ENCODE measurements at places on chromosomes 7 and 10.
A peak's percentile ranks its signal among the peaks of the same experiment; 100 is the strongest.

DNA sequence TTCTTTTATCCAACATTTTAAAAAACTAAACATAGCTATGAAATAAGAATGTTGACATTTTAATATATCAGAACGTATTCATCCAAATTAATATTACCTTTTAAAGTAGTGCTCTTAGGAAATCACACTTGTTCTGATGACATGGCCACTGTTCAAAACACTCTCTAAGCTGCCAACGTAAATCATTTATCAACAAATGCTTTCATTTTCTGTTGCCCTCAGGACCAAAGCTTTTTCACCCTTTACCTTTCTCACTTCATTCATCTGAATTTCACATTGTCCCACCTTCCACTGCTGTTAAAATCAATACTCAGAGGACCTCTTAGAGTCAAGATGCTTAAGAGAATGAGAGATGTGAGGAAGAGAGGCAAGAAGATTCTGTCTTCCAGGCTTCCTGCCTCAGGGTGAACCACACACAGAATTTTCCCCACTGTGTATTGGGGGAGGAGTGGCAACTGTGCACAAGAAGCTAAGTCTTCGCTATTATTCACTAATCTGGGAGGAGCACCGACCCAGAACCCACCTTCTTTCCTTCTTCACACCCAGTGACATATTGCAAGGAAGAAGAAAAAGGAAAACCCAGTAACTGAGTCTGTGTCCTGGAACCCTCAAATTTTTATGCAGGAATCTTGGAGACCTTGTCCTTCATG, 21.0 kb downstream of the HIBADH start:
- no peak for DNase-seq

DNA sequence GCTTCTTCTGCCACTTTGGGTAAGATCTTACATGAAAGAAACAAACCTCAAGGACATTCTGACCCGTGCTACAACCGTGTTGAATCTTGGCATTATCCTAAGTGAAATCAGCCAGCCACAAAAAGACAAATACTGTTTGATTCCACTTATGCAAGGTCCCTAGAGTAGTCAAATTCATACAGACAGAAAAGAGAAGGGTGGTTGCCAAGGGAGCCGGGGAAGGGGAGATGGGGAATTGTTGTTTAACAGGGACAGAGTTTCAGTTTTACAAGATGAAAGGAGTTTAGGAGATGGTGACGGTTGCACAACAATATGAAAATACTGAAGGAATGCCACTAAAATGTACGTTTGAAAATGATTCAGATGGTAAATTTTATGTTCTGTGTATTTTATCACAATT, 12.2 kb upstream of the CLEC2L start:
- no peak for DNase-seq

DNA sequence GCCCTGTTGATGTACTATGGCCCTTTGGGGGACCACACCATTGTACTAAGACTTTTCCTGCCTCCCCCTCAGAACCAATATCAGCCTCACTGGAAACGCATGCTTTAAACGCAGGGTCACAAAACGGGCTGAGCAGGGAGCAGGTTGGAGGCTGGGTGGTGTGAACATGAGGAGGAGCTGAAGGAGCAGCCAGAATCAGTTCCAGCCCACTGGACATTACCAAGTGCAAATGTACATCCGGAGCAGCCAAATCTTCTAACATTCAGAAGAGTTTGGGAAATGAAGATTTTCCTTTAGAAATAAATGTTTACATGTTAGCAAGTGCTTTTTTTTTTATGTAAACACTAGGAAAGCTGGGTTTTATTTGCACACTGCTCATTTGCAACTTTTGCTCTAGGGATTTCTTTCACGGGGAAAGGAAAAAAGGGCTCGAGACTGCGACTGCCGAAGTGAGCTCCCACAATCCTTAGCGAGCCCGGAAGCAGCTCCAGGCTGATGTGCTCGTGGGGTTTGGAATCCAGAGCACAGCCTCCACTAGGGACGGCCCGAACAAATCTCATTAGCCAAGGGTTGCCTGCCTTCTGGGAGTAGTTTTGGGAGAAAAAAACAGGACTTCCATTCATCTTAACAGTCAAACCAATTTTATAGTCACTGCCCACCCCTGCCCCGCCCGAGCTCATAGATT, 108.0 kb upstream of the YAE1 start:
- DNase-seq: no peak

DNA sequence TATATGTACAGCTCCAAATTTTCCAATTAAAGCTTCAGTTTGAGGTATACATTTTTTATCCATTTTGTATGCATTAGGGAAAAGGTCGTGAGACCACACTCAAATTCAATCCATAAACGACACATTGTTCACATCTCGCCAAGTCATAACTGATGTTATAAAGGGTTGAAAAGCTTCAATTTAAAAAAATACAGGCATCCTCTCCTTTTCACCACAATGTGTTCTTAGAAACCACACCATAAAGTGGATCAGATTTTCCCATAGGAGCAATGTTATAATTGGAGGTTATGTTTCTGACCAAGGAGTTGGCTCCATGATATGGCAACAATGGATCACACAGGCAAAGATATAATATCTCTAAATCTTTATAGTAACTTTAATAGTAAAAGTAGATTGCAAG, 663.6 kb downstream of the PARD3 start:
- no peak for DNase-seq

- DNase-seq: peak; percentile 15
These were observed 25.9 kb downstream of the VAX1 start for GRCh38 chr10:117112220-117112619.

- no peak for DNase-seq
These were observed 52.1 kb downstream of the PDK4 start for GRCh38 chr7:95544171-95544570.

GRCh38 chr10:71504570-71504969, 107.8 kb downstream of the CDH23 start:
- no peak for DNase-seq

DNA sequence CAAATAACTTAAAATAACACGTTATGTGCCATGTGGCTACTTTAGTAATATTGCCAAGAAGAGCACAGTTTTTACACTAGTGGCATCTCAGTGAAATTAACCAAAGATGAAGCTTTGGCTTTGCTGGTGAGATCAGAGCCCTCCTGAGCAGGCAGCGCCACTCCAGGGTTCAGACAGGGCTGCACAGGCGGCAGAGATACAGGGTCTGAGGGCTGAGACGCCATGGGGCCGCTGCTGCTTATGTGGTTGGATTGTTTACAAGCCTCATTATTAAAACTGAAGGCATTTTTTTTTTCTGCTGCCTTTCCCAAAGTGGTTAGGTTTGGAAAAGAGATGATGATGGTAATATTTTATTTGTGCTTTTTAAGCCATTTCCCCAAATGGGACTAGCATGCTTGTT, 68.8 kb upstream of the DNAJB6 start:
- DNase-seq: no peak

- no peak for DNase-seq
These were observed 81.9 kb upstream of the ZNF800 start for GRCh38 chr7:127474457-127474856.

DNA sequence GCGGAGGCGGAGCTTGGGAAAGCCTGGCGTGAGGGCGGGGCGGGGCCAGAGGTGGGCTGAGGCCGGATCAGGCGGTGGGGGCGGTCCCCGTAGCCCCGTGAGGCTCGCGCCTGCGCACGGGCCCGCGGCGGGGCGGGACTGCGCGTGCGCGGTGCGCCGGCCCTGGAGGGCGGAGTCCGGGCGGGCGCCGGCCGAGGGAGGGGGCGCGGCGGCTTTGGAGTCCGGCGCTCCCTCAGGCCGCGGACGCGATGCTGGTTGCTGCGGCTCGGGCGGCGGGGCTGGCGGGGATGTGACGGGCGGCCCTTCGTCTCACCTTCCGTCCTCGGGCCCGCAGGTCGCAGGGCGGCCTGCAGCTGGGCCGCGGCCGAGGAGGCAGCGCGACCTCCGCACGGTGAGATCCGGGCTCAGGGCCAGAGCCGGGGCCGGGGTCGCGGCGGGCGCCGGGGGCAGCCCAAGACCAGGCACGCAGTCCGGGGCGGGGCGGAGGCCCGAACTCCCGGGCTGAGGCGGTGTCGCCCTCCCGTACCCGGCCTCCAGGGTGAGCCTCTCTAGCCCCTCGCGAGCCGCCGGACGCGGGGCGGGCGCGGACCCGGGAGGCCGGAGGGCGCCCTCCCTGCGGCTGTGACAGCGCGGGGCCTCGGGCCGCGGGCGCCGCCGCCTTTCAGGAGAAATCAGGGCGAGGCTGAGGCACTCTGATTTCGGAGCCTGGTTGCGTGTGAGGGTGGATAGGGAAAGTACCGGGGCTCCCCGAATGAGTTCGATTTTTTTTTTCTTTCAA, at the start of gene CCSER2:
CCSER2 (plus strand) TSS at position 172 of the 778 bp plus-strand sequence. CDS start 42,464 bp downstream, outside the sequence.
- DNase-seq: no peak

DNA sequence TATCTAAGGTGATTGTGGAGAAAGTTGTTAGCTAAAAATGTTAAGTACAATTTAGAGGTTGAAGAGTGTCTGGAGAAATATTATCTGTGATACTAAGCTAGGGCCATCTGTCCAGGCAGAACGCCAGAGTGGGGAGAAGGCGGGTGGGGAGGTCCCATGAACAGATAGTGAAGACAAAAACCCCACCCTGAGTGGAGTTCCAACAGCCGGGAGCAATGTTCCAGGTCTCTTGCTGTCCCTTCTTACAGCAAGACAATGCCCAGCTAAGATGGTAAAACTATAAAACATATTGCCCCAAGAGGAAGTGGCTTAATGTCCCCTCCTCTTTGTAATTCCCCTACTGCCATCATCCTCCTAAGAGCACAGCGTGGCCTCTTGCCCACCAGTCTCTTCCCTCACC, 10.4 kb upstream of the IL15RA start:
- DNase-seq: no peak

- no peak for DNase-seq
These were observed 307.5 kb upstream of the ANKRD30A start for GRCh38 chr10:36817898-36818297.

GRCh38 chr7:80206763-80207162, 72.1 kb downstream of the GNAI1 start:
- no peak for DNase-seq

DNA sequence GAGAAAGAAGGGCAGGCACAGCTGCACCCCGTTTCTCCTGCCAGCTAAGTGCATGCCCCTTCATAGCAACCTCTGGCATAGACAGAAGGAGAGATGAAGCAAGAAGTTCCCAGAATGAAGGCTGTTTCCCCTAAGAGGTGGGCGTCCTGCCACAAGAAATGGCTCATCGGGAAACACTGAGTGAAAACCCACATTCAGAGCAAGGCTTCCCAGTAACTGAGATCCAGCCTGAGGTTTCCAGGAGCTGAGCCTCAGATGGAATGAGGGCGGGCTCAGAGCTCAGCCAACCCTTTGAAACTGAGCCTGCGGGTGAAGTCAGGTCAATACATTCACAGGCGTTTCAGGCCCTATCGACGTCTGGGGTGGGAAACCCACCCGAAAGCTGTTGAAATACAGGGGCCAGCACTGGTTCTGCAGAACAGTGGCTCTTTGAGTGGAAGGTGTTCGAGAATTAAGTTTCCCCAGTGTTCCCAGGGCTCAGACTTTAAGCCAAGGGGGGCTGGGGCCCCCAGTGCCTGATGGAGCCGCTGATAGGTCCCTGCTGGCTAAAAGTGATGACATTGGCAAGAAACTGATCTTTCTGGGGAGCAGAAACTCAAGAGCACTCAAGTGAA, 510.2 kb downstream of the RPS24 start:
- no peak for DNase-seq

- no peak for DNase-seq
These were observed 26.8 kb upstream of the AGR3 start for GRCh38 chr7:16908561-16908960.

- no peak for DNase-seq
These were observed 66.9 kb downstream of the CFAP46 start for GRCh38 chr10:132875435-132875834.

DNA sequence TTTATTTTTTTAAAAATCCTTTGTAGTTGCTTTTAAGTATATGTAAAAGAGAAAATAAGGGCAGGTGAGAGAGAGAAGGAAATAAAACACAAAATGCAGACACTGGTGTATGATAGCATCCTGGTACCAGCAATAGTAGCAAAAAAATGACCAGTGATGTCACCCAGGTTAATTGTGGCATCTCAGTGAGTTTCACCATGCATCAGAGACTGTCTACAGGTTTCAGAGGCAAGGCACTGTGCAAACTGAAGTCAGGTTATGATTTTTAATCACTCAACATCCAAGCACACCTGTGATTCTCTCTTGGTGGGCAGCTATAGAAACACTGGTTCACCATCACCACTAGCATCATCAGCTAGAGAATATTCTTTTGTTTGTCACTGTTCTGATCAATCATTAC, 509.3 kb downstream of the SORCS1 start:
- no peak for DNase-seq

- DNase-seq: no peak
These were observed 19.7 kb upstream of the SIRT1 start for GRCh38 chr10:67864607-67865371.

- peak; percentile 8 for DNase-seq
These were observed 30.2 kb upstream of the CYP26C1 start for GRCh38 chr10:93030409-93030808.

- no peak for DNase-seq
These were observed 169.8 kb downstream of the EGFR start for GRCh38 chr7:55188590-55189138.

GRCh38 chr7:139329119-139329518, 12.0 kb upstream of the FMC1 start:
- DNase-seq: no peak

- DNase-seq: no peak
These were observed 28.0 kb downstream of the CTBP2 start for GRCh38 chr10:125132344-125132743.

DNA sequence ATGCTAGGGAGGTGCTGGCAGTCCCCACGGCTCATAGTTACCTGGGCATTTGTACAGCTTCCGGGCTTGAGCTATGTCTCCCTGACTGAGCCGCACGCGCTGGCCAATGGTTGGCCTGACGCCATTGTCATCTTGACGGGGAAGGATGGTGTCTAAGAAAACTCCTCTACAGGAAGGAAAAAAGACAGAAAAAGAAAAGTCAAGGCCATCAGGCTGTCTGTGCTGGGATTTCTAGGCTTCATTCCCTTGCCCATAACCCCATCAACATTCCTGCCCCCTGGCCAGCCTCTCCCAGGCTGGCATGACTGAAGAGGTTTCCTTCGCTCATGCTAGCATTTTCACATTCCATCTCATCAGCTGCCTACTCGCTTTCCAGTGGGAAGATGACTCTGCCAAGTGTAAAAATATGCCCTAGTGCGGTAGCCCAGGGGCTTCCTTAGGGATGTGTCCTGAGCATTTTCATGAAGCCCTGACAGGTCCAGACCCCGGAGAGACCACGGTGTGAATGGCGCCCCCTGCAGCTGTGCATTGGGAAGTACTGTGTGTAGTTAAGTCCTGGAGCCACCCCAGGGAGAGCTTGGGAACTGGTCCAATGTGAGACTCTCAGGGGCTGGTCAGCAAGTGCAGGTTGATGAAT, 54.5 kb upstream of the OPALIN start:
- no peak for DNase-seq

- DNase-seq: no peak
These were observed 393.0 kb upstream of the MTPN start for GRCh38 chr7:136370137-136370536.

GRCh38 chr7:25430200-25430931, 202.1 kb upstream of the NPVF start:
- DNase-seq: no peak

GRCh38 chr10:117163954-117164548, 26.0 kb upstream of the VAX1 start:
- DNase-seq: no peak

GRCh38 chr7:77631820-77632219, 64.4 kb upstream of the RSBN1L start:
- DNase-seq: no peak
